ENCODE measurements at places on chromosomes 5 and 9.

GRCh38 chr5:149517461-149518122 is 33.6 kb downstream of the CSNK1A1 start:
- H3K27ac ChIP-seq: peak overlapping the region; percentile 74
- H3K4me3 ChIP-seq: no peak overlapping the region
- H3K36me3 ChIP-seq: peaks cover 25% of the 10 kb centered on the region

- no peaks in the 10 kb centered on the region for H3K4me1 ChIP-seq
- no peaks in the 10 kb centered on the region for H3K27me3 ChIP-seq
- no peak overlapping the region for H3K4me3 ChIP-seq
- DNase-seq: no peak
- no peak overlapping the region for H3K27ac ChIP-seq
Measured at GRCh38 chr9:24381205-24381604, 164.5 kb downstream of the IZUMO3 start.

GRCh38 chr9:27564670-27565069 is 8.6 kb downstream of the C9orf72 start:
- no peak for DNase-seq
- no peak overlapping the region for H3K27ac ChIP-seq
- H3K36me3 ChIP-seq: peaks cover 19% of the 10 kb centered on the region
- H3K27me3 ChIP-seq: no peaks in the 10 kb centered on the region
- no peak overlapping the region for H3K4me3 ChIP-seq

DNA sequence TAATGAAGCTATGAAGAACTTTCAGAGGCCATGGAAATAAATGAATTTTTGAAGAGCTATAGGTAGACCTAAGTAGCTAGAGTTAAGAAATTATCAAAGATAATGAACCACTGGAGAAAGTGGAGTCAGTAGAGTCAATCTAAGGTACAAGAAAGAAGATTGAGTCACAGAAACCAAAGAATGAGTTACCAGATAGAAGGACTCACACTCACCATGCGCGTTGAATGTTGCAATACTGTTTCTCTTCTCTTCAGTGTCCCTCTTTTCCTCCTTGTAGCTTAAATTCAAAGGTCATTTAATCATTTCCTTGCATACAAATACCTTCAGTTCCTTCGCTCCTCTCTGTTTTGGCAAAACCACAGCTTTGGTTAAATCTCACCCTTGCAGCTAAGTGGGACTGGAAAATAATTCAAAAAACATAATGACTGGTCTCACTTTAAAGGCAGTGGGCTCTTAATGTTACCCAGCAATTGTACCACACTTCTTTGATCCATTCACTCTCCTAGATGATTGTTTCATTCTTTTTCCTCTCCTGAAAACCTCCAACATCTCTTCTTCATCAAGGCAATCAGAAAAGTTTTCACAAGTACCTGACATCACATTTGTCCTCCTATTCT is 58.3 kb downstream of the NIPBL start:
- peaks cover 6% of the 10 kb centered on the region for H3K36me3 ChIP-seq
- no peak overlapping the region for H3K4me3 ChIP-seq
- no peak for DNase-seq
- no peak overlapping the region for H3K27ac ChIP-seq
- H3K4me1 ChIP-seq: peaks cover 42% of the 10 kb centered on the region

DNA sequence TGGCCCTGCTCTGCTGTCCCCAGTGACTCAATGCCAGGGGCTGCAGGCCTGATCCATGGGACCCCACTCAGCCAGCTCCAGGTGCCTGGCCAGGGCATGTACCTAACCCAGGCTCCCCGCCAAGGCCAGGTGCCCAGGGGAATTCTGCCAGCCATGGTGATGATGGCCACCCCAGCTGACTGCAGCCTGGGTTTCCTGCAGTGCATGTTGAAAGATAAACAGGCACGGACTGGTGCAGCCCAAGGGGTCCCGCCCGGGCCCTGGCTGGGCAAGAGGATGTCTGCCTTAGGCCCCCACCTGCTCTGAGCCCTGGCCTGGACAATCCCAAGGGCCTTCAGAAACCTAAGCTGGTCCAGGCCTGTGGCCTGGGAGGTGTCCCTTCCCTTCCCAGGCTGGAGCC is 1.2 kb downstream of the ABCA2 start:
- H3K4me3 ChIP-seq: peak overlapping the region; percentile 77
- H3K36me3 ChIP-seq: no peaks in the 10 kb centered on the region
- H3K27me3 ChIP-seq: no peaks in the 10 kb centered on the region
- no peak overlapping the region for H3K27ac ChIP-seq

DNA sequence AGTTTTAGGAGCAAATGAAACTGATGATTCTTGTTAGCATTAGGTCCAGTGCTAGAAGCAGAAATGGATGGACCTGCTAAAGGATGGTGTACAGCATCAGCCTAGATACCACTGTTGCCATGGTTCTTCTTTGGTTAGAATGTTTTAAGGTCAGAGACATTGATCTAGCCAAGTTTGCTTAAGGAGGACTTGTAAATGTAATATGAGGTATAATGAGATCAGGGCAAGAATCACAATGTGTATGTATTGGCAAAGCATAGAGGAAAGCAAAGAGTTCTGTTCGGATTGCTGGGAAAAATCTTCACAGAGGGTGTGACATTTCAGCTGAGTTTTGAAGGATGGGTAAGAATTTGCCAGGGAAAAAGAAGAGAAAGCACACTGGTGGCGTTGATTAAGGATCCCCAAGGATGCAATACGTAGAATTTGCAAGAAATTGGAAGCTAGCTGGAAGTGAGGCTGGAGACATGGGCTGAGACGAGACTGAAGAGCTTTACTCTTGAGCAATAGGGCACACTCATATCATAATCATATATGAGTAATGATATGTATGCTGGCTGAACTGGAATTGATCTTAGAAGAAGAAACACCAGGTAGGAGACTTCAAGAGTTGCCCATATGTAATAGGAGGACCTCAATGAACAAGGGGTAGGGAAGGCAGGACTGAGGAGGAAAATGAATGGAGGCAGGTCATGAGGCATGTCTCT is 102.0 kb downstream of the ZNF462 start:
- H3K4me3 ChIP-seq: no peak overlapping the region
- DNase-seq: no peak
- H3K36me3 ChIP-seq: peaks cover 55% of the 10 kb centered on the region
- no peak overlapping the region for H3K27ac ChIP-seq

DNA sequence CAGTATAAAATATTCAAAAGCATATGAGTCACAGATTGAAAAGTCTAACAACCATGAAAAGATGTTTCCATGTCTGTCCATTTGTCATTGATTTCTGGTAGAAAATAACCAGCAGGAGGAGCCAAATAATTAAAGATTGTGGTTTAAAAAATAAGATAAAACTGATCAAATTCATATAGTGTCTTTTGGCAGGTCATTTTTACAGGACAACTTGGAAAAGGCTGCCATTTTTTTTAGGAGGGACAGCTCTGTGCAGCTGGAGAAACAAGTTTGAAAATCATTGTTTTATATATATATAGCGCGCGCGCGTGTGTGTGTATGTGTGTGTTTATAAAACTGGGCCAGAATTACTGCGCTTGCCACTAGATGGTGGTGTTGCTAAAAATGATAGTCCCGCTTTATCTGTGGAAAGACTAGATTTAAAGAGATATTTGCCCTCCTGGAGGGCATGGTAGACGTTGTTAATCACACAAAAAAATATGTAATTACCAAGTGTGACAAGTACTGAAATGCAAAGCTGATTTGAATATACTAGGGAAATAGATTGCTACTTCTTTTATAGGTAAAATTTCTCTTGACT is 1.3 kb upstream of the TRMO start:
- no peaks in the 10 kb centered on the region for H3K36me3 ChIP-seq
- H3K27me3 ChIP-seq: peaks cover 14% of the 10 kb centered on the region
- peak overlapping the region; percentile 82 for H3K27ac ChIP-seq
- DNase-seq: peak; percentile 88

GRCh38 chr5:151577566-151577965 is 13.6 kb downstream of the FAT2 start:
- H3K27ac ChIP-seq: peak overlapping the region; percentile 2
- no peak overlapping the region for H3K4me3 ChIP-seq
- peaks cover 10% of the 10 kb centered on the region for H3K27me3 ChIP-seq

DNA sequence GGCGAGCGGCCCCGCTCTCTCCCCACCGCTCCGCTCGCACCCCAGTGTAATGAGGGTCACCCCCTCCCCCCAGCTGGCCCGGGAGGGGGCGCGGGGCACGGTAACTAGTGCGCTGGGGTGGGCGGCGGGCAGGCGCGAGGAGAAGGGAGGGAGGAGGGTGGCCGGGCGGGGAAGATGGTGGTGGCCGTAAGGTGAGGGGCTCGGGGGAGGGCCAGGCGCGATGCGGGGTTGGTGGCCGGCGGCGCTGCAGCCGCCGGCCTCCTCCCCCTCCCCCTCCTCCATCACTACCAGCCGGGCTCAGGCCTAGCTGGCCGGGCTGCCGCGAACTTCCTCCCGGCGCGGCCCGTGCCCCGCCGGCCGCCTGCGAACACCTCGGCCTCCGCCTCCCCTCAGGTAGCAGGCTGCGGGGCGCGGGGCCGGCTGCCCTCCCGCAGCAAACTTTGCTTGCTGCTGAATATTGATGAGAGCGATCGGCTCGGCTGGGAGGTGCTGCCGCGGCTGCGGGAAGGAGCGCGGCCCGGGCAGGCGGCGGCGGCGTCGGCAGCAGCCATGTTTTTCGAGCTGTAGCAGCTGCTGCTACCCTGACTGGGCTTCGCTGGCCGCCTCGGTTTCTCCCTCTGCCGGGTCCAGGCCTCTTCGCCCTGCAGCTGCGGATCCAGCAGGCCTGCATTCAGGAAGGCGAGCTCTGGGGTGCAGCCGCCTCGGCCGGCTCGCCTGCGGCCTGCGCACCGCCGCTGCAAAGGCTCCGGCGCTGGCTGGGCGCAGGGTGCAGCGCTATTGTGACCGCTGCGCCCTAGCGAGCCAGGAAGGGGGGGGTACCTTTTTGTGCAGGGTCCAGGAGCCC is 502 bp downstream of the NSD1 start:
- H3K4me1 ChIP-seq: peaks cover 34% of the 10 kb centered on the region
- DNase-seq: no peak
- peak overlapping the region; percentile 80 for H3K4me3 ChIP-seq
- H3K27me3 ChIP-seq: no peaks in the 10 kb centered on the region
- peak overlapping the region; percentile 89 for H3K27ac ChIP-seq

- H3K27me3 ChIP-seq: no peaks in the 10 kb centered on the region
- DNase-seq: no peak
- no peak overlapping the region for H3K27ac ChIP-seq
- H3K4me1 ChIP-seq: peaks cover 19% of the 10 kb centered on the region
- H3K36me3 ChIP-seq: no peaks in the 10 kb centered on the region
Measured at GRCh38 chr5:145350513-145350912, 484.6 kb downstream of the PRELID2 start.

DNA sequence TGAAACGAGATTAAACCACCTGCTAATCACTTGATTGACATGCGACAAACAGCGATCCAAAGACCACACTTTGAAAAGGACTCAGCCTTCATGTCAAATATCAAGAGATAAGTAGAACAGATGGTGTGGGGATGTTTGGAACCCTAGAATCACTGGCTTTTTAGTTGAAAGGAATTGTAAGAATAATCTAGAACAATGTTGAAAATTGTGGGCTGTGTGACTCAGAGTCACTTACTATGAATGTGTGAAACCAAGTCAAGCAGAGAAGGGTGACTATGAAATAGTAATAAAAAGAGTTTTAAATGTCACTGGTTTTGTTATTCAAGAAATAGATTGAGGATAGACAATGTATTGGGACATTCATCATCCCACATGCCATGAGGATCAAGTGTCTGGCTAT is 14.1 kb upstream of the C1QTNF3 start:
- DNase-seq: no peak
- no peak overlapping the region for H3K27ac ChIP-seq
- no peaks in the 10 kb centered on the region for H3K27me3 ChIP-seq
- peaks cover 26% of the 10 kb centered on the region for H3K4me1 ChIP-seq
- H3K36me3 ChIP-seq: peaks cover 5% of the 10 kb centered on the region

- no peaks in the 10 kb centered on the region for H3K27me3 ChIP-seq
- no peak overlapping the region for H3K27ac ChIP-seq
- no peak for DNase-seq
- peaks cover 17% of the 10 kb centered on the region for H3K4me1 ChIP-seq
Measured at GRCh38 chr5:75466006-75466716, 45.3 kb downstream of the CERT1 start.

Data from osteocyte (in vitro differentiated cells).